Testis (tissue), 5 donors: ENCODE measurements at places on chromosomes 12 and 14. TPM values are rescaled to one million over a fixed set of nuclear protein-coding genes. Genes with fewer than 3 reads are reported as not detected.
A peak's percentile ranks its signal among the peaks of the same experiment; 100 is the strongest.

HOXC5 gene
- 5.5 TPM for total RNA-seq

DNA sequence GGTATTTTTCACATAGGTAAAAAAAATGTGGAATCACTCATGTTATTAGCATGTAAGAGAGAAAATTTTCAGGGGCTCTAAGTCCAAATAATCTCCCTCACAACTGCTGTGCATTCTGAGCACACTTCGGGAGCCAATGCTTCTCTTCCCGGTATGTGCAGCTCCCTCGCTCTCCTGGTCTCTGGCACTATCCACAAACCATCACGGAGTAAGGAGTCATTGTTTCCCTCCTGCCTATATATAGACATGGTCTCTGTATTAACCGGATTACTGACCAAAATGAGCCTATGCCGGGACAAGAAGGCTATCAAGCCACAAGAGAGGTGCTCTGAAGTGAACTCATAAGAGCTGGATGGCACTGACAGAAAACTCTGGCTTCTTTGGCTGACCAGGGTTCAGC is 13.4 kb downstream of the HECTD4 start:
- DNase-seq = no peak

DNA sequence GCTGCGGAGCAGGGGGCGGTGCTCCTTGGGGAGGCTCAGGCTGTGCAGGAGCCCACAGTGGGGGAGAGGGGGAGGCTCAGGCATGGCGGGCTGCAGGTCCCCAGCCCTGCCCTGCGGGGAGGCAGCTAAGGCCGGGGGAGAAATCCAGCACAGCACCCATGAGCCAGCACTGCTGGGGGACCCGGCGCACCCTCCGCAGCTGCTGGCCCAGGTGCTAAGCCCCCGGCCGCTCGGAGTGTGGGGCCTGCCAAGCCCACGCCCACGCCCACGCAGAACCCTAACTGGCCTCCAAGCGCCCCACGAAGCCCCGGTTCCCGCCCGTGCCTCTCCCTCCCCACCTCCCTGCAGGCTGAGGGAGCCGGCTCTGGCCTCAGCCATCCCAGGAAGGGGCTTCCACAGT is 145.6 kb upstream of the SEL1L start:
- DNase-seq = no peak

GRCh38 chr12:16096273-16096849 is 181.1 kb downstream of the SLC15A5 start:
- no peak for DNase-seq

DNA sequence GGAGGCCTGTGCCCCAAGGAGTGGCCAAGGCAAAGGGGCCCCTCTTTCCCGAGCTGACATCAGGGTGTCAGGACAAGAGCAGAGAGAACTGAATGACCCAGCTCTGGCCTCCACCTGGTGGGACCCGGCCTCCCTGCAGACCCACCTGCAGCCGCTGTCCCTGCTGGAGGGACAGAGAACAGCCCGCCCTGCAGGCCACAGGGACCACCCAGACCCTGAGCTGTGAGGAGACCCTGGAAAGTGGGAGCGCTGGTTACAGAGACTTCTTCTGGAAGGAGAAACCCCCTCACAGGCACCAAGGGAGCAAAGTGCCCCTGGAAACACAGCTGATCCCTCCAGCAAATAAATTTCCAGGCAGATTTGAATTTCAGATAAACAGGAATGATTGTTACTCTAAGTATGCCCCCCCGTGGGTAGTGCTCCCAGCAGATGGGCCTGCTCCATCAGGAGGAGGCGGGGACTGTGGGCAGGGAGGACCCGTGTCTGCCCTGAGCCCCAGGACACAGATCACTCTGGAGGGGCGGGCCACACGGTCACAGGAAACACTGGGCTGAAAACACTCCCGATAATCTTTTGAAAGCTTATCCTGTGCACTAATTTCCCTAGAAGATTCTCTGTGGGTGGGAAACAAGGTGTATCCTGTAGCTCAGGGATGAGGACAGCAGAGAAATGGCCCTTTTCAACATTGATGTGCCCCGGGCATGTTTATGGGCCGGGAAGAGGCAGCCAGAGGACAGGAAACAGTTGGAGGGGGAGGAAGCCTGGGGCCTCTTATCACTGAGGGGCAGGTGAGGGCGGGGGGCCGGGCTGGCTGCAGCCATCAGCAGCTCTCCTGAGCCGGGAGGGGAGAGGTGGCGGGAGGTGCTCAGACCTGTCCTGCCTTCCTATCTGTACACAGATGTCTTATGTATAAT is 276.0 kb downstream of the ADGRD1 start:
- no peak for DNase-seq

DNA sequence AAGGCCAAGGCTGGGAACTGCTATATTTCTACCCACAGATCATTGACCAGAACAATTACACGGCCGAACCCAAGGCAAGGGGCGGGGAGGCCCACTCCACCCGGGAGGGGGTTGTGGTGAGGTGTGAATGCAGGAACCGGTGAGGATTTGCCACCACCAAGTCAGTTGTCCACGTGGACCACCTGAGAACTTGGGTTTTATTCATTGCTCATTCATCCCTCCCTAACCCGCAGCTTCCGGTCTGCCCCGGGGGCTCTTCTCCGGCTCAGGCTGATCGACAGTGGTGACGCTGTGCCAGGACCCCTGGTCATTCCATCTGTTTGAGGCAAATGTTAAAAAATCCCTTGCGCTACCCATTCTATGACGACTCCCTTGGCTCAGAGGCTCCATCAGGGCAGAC is 127.7 kb upstream of the RTL1 start:
- DNase-seq = no peak

NID2 gene
- total RNA-seq = 5.3 TPM

- DNase-seq = peak; percentile 11
Observed at GRCh38 chr14:94125659-94126418, 3.6 kb downstream of the IFI27L2 start.

DNA sequence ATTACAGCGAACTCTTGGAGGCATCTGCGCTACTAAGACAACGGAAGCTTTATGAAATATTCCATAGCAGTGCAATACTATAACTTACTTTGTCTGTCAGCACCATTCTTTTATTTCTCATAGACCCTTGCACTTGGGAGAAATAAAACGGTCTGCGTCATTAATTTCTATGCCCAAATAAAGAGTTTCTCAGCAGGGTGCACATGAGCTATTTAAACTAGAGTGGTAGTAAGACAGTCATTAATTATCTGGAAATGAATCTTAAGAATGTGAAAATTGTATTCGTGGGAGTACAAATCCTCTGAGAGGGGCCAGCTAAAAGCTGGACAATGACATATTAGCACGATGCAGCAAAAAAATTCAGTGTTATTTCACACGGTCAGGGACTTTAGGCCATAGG is 903.4 kb upstream of the FOXG1 start:
- DNase-seq = no peak

FGD4 gene
- total RNA-seq = 90.2 TPM

MIP gene
- 1.2 TPM for total RNA-seq

LRTM2 gene
- 0.39 TPM for total RNA-seq

DNA sequence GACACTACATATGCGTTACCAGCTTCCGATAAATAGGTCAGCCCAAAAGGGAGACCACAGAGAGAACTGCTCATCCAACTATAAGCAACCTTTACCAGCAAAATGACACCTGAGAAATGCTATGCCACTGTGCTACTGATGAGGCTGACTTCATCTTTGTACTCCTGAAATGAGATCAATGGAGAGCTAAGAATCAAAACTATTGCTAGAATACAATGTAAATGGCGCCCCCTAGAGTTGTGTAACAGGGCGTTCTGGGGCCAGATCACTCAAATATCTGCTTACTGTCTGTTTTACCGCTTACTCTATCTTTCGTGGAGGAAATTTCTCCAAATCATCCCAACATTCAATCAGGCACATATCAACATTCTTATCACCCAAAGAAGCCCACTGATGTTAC is 4.6 kb downstream of the ZNF384 start:
- peak; percentile 40 for DNase-seq
